8988T (cell line): ENCODE measurements at places on chromosomes 4 and X.

DNA sequence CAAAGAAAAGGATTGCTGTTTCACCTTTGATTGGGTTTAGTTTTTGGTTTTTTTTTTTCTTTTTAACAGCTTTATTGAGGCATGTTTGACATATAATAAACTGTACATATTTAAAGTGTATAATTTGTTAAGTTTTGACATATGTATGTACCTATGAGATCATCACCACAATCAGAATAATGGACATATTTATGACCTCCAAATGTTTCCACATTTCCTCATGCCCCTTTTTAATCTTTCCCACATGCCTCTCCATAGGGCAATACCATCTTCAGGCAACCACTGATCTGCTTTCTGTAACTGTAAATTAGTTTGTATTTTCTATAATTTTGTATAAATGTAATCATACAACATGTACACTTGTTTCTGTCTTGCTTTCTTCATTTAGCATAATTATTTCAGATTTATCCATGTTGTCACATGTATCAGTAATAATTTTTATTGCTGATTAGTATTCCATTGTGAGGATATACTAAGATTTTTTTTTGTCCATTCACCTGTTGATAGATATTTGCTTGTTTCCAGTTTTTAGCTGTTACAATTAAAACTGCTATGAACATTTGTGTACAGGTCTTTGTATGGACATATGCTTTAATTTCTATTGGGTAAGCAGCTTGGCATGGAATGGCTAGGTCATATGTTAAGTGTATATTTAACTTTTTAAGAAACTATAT lies 33.5 kb downstream of the PTPN13 start:
- DNase-seq = no peak

DNA sequence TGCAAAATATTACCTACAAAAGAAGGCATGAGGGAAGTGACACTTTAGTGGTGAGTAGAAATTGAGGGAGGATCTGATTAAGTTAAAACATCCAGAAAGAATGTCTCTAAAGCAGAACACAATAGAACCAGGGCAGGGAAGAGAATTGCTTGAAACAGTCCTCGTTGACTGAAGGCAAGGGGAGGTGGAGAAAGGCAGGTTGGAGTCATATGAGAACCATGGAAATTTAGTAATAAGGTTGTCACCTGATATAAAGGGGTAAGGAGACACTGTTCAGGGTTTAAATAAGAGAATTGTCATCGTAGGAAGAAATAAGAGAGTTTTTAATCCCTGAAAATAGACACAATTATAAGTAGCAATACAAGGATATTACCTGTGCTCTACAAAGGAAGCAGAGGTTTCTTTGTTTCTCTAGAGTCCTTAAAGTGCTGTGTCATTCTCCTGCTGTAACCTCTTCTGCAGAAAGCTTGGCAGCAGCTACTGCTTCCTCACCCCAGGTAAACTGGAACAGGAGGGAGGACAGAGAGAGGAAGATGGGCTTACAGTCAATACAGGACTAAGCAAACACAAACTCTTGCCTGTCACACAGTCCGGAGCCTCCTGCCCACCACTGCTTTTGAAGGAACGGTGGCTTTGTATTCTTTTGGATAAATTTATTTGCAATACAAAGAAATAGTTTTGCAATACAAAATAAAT lies 258.4 kb downstream of the PPARGC1A start:
- no peak for DNase-seq

DNA sequence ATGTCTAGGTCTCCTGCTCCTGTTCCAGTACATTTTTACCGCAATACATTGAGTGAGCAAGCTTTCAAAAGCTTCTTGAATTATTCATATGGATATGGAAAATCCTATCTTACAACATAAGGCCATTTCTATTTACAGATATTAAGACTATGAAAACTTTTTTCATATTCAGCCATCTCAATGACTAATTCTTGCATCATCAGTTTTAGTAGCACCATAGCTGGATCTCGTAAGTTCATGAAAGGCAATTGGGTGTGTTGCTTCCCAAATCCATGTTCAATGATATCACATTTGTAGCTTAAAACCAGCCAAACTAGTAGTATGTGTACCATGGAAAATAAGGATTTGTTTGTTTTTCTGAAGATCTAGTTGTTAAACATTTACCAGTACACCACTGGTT lies 118.3 kb upstream of the GABRA2 start:
- no peak for DNase-seq

DNA sequence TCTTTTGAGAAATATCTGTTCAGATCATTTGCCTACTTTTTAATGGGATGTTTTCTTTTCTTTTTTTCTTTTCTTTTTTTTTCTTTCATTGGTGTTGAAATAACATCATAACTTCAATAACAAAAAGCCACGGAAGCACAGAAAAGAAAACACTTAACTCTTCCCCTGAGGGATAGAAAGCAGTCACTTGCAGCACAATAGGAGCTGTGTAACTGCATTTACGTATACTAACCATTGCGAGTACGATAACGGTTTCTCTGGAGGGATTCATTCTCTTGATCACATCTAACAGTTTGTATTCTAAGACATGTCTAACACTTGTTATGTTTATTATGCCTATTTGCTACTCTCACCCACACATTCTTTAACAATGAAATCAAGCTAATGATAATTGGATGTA lies 27.3 kb downstream of the C4orf46 start:
- no peak for DNase-seq

DNA sequence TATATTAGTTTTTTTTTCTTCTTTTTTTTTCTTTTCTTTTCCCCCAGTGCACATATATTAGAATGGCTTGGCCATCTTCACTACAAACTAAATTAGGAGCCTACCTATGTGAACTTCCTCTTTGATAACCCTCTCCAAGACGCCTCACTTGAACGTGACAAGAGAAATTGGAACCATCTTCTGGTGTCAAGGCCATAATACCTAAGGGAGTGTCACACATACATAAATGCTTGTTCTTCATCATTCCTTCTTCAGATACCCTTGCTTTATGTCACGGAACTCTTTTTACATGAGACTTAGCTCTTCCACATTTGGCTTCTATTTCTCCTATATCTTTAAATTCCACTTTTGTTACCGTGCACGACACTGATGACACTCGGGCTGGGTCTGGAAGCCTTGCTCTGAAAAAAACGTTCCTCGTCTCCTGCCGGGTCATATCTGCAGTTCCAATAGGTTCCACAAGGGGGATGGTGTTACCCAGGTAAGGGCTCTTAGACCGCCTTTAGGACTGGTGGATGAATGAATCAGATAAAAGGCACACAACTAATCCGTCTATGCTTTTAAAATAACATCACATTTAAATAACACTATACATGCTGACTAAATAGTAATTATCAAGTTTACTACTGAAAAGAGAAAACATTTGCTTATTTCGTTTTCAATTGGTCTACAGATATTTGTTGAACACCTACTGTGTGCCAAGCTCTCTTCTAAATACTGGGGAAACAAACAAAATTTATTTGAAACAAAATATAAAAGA lies 19.9 kb downstream of the DGAT2L6 start:
- no peak for DNase-seq

DNA sequence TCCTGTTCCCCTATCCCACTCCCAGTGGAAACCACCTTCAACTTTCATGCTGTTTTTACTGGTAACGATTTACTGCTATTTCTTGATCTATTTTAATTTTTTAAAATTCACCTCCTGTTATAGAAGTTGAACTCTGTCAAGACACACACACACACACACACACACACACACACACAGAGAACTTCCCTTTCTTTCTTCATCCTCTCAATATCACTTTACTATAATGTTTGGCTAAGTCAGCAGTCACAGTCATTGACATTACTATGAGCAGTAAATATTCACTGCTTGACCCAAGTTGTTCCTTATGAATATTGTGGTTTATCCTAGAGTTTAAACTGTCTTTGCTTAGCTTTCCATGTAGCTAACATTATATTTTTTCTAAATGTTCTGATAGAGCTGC lies 24.0 kb upstream of the SGMS2 start:
- DNase-seq = no peak

DNA sequence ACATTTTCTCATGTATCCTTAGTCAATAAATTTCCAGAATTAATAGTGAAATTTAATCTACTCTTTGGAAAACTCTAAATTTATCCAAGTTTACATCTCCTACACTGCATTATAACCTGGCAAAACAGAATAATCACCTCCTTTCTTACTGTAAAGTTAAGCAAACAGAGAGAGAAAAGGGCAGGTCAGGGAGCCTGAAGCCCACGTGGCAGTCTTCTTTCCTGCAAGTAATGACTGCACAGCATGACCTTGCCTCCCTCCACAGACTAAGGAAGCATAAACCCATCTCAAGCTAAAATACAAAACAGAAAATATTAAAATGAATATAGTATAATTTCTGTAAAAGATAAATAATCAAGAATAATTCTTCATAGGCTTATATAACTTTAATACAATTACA lies 1153.0 kb downstream of the C4orf33 start:
- DNase-seq = no peak

- no peak for DNase-seq
These were observed 445.5 kb downstream of the ZIC3 start for GRCh38 chrX:138011468-138011867.

GRCh38 chr4:8727546-8728510 lies 135.3 kb downstream of the CPZ start:
- no peak for DNase-seq

DNA sequence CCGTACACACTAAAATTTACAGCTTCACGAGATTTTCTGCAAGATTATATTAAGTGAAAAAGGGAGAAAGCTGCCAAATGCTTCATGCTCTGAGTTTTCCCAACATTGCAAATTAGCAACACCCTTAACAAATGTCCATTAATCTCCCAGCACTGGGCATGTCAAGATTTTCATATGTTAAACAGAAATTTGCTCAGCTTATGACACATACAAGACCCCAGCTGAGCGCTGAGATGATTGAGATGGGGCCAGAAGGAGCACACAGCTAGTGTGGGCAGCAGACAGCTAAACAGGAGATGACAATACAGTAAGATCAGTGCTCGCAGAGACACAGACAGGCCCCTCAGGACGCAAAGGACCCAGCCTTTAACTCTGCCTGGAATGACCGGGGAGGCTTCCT lies 208.8 kb downstream of the STK32B start:
- no peak for DNase-seq

GRCh38 chr4:141684785-141685184 lies 48.4 kb downstream of the IL15 start:
- DNase-seq = no peak

- no peak for DNase-seq
These were observed 70.5 kb downstream of the GRIA2 start for GRCh38 chr4:157291071-157291470.

DNA sequence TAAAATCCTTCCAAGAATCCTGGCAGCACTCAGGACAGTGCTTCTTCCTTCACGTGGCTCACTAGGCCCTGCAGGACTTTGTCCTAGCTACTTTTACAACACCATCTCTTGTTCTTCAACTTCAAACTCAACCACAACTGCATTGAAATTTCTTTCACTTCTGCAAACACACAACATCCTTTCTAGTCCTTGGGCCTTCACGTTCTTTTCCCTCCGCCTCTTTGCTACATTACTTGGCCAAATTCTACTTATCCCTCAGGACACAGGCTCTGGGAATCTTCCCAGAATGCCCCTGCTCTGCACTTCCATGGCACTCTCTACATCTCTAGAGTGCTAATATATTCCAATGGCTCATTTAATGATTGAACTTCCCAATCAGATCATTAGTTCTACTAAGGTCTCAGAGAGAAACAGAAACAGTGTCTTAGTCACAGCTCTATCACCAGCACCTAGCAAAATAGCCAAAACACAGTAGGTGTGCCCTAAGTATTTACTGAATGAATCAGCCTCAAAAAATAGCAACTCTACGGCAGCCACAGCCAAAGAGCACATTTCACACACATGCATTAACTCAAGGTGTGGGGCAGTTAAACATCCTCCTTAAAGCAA lies 73.3 kb downstream of the MANBA start:
- DNase-seq = no peak

DNA sequence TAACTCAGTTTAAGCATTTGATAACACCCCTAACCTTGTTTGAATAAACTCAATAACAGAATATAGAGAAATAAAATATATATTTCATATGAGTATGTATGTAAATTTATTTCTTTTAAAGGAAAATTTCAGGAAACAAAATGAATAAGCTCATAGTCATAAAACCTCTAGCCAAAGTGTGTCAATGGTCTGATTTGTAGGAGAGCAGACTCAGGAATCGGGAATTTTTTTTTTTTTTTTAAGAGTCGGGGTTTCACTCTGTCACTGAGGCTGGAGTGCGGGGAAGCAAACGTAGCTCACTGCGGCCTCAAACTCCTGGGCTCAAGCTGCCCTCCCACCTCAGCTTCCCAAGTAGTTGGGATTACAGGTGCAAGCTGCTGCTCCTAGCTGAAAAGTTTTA lies 2.4 kb downstream of the PKD2 start:
- DNase-seq = no peak

GRCh38 chr4:167282171-167282864 lies 48.0 kb upstream of the SPOCK3 start:
- DNase-seq = no peak

GRCh38 chr4:140856621-140857062 lies 100.5 kb upstream of the TBC1D9 start:
- no peak for DNase-seq

- DNase-seq = no peak
These were observed 27.2 kb upstream of the SLC25A4 start for GRCh38 chr4:185115827-185116232.

- peak; percentile 69 for DNase-seq
These were observed 5.0 kb upstream of the NYX start for GRCh38 chrX:41441934-41442823.

- DNase-seq = no peak
These were observed 56.0 kb downstream of the GSX2 start for GRCh38 chr4:54155936-54156335.

GRCh38 chr4:113043591-113043990 lies 5.9 kb upstream of the ANK2 start:
- no peak for DNase-seq

DNA sequence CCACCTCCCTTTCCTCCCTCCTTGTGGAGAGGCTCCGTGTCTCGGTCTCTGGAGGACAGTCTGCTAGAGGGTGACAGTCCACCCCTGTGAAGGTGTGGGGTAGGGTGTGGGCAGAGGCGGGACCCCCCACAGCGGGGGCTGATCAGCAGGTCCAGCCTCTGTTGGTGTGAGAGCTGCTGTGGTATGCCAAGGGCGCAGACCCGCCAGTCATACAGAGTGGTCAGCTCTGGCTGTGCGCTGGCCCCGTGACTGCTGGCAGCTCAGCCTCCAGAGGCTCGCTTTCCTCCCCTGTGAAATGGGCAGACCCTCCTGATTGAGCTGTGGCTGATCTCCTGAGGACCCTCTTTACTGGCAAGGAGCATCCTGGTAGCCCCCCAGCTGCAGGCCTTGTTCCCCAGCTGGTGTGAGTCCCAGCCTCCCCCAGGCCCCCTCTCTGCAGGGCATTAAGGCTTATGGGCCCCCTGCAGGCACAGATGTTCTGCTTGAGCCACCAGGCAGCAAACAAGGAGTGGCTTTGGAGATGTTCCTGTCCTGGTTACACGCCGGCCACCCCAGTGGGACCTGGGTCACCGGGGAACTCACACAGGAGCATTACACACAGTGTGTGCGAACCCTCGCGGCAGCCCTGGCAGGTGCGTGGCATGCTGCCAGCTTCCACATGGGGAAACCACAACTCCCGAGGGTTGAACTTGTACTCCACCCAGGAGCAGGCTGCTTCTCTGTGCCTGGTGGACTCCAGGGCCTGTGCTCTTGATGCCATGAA lies 76.8 kb downstream of the PPP2R2C start:
- DNase-seq = no peak
